ENCODE measurements at places on chromosomes 2 and 18.
A peak's percentile ranks its signal among the peaks of the same experiment; 100 is the strongest.

- DNase-seq = no peak
These were observed 3.5 kb upstream of the SMCHD1 start for GRCh38 chr18:2651981-2652380.

GRCh38 chr2:17518212-17519154 is at the start of gene RAD51AP2:
Gene RAD51AP2, minus strand, starts transcription at chr2:17518440. Its CDS starts 25 bp downstream, at chr2:17518415.
- peak; percentile 90 for DNase-seq

GRCh38 chr2:69335311-69335710 is 51.7 kb downstream of the GFPT1 start:
- DNase-seq = no peak

GRCh38 chr18:11658989-11659388 is 30.1 kb upstream of the GNAL start:
- DNase-seq = no peak

DNA sequence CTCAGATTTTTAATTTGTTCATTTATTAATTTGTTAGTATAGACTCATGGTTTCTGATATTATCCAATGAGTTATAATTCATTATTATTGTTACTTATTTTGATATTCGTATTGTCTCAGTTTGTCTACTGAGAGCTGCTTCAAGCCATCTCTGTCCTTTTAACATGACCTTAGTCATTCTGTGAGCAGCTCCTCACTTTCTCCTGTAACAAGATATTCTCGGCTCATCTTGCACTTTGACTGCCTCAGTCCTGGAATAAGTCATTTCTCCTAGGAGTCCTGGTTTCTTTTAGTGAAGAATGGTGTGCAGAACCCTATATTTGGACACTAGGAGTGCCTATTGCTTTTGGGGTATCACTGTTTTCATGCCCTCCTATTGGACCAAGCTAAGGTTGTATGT is 13.2 kb downstream of the ASB1 start:
- DNase-seq = no peak

GRCh38 chr2:239271471-239271870 is 129.3 kb downstream of the HDAC4 start:
- DNase-seq = no peak

DNA sequence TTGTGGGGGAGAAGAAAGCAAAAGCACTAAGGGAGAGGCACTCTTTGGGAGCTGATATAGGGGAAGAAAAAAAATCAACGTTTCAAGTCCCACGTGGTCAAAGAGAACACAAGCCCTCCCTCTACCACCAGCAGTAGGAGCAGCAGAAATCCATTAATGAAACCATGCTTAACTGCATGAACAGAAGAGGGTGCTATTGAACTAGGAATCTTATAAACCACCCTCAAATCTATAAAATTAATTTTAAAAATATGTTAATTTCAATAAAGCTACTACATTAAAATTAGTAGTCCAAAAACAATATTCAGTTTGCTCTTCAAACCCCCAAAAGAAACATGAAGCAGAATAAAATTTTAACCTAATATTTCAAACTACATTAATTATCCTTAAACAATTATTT is 147.8 kb downstream of the TMEM18 start:
- DNase-seq = peak; percentile 30

- no peak for DNase-seq
These were observed 57.1 kb upstream of the GPR45 start for GRCh38 chr2:105184420-105184819.

GRCh38 chr2:161131074-161131680 is 29.1 kb upstream of the TANK start:
- no peak for DNase-seq

DNA sequence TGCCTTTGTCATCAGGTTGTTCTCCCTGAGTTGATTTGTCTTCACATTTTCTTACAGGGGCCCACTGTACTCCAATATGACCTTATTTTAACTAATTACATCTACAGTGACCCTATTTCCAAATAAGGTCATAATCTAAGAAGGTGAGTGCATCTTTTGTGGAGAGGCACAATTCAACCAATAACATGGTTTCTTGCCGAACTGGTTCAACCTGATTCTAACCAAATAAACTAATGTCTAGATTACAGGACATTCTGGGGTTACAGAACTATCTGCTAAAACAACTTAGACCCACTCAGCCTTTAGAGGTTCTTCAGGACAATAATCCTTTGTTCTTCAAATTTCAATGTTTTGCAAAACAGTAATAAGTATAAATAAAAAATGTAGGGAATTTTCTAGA is 496.5 kb upstream of the SOX11 start:
- DNase-seq = no peak

DNA sequence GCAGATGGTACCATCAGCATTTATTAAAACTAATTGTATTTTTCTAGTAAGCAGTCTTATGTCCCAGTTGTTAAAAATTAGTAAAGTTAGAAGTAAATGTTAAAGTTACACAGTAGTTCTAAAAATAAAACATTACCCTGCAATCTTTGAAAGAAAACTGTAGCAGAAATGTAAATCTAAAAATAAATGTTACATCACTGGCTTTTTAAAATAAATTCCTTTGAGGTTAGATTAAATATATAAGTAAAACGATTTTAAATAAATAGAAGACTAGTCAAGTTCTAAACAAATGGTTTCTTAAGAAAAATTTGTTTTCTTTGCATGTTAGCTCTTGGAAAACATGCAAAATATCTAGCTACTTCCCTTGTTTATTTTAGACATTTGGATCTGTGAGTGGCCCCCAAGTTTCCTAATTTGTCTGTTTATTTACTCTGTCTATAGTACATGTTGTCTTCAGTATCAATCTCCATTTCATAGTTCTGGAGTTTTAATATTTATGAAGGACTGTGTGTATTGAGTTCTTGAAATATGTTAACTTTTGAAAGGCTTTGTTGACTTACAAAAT is 58.2 kb downstream of the GLS start:
- DNase-seq = no peak

GRCh38 chr2:113720167-113720566 is 36.3 kb downstream of the SLC35F5 start:
- DNase-seq = no peak

- no peak for DNase-seq
These were observed 617.5 kb downstream of the NR4A2 start for GRCh38 chr2:155714983-155715382.

DNA sequence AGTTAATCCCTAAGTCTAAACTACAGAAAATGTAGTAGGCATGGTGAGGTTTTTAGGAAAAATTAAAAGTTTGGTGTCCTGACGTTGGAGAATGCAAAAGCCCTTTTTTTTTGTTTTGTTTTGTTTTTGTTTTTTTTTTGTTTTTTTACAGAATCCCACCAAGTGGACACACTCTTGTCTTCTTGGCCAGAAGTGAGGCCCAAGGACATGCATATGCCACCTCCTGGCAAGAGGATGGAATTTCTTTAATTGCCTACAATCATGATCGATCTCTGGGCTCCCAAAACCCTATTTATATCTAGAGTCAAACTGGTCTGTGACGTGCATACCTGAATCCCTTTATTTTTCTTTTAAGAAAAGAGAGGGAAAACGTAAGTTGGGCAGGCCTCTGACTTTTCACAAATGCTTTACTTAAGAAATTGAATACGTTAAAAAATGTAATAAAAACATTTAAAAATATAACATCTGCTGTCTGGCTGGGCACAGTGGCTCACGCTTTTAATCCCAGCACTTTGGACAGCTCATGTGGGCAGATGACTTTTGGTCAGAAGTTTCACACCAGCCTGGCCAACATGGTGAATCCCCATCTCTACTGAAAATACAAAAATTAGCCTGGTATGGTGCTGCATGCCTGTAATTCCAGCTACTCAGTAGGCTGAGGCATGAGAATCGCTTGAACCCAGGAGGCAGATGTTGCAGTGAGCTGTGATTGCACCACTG is 502.7 kb downstream of the CBLN2 start:
- no peak for DNase-seq

- no peak for DNase-seq
These were observed 241.5 kb downstream of the SH3RF3 start for GRCh38 chr2:109370399-109371035.

- DNase-seq = no peak
These were observed 4.9 kb downstream of the ADCY3 start for GRCh38 chr2:24915175-24915574.

DNA sequence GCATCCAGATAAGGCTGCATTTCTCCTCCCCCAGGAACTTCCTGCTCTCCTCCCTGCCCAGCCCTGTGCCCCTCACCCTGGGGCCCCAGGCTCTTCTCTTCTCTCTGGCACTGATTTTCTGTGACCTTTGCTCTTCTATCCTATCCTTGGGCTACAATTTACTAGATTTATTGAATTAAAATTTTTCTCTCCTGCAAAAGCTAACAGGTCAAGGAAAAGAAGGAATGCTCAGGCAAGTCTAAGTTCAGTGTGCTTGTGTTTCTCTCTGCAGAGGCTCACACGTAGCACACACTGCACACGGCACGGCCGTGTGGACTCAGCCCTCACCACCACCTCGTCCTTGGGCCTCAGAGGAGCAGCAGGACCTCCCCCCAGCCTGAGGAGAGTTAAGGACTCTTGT is 94.2 kb upstream of the SNTG2 start:
- no peak for DNase-seq

GRCh38 chr2:171883275-171883893 is 10.7 kb downstream of the SLC25A12 start:
- DNase-seq = no peak

DNA sequence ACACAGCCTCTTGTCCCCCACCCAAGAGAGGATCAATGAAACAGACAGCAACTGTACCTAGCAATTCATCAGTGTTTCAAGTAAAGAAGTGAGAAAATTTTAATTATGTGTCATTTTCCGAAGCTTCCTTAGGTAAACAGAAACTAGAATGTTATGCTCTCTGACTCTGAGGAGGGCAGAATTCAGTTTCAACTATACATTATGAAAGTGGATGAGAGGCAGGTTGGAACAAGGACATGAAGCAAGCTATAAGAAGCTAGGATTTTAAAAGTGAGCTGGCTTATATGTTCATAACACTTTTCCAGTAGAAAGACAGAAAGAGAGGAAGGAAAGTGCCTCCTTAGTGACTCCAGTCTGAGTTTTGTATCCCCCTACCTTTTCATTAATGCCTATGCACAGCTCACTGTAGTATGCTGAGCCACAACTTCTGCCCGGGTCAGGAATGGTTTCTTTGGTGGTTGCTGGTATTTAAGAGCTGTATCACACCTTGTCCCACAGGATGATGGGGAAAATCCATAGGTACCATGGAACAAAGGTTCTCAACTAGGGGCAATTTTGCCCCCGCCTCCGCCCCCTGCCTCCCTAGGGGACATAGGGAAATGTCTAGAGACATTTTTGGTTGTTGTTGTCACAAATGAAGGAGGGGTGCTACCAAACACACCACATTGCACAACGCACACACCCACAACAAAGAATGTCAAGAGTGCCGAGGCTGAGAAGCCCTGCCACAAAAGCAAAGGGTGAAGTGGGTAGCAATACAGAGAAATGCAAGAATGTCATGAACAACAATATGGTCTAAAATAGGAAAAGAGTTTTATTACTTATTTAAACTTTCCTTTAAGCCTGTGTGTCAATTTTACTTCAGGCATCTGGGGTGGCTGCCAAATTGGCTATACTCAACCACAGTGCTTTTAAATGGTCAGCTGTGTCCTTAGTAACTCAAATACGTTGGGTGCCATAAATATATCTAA is 161.0 kb upstream of the ZFP36L2 start:
- DNase-seq = peak; percentile 66

- DNase-seq = no peak
These were observed 8.2 kb downstream of the DLX2 start for GRCh38 chr2:172094294-172095145.

DNA sequence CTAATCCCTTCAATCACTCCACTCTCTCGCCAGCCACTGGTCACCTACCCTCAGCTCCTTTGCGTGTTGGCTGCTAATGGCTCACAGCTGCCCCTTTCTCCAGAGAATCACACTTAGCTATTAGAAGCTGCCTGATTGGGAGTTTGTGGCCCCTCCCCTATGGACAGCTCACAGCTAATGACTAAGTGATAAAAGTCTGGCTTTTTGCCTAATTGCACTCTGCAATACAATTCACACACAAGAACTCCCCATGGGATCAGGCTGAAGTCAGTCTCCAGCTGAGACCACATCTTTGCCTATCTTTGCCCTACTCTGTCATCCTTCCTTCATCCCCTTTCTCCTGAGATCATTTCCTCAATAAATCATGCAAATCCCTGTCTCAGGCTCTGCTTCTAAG is 701.9 kb upstream of the RAB6C start:
- no peak for DNase-seq

DNA sequence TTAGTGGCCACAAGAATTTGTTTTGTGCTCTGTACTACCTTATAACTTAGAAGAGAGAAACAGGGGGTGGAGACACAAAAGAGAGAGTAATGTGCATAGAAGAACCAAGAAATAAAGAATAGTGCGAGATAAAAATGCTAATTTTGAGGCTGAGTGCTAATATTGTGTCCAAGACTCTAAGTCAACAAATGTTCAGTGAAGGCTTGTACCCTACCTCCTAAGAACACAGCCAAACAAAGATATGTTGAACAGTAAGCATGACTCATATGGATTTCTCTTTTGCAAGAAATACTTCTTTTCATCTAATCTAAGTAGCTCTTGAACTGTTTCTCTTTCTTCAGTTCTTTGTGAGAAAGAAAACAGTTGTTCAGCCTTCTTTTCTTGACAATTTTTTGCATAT is 45.2 kb downstream of the GAREM1 start:
- peak; percentile 79 for DNase-seq

GRCh38 chr2:1972011-1972410 is 227.7 kb upstream of the PXDN start:
- no peak for DNase-seq

DNA sequence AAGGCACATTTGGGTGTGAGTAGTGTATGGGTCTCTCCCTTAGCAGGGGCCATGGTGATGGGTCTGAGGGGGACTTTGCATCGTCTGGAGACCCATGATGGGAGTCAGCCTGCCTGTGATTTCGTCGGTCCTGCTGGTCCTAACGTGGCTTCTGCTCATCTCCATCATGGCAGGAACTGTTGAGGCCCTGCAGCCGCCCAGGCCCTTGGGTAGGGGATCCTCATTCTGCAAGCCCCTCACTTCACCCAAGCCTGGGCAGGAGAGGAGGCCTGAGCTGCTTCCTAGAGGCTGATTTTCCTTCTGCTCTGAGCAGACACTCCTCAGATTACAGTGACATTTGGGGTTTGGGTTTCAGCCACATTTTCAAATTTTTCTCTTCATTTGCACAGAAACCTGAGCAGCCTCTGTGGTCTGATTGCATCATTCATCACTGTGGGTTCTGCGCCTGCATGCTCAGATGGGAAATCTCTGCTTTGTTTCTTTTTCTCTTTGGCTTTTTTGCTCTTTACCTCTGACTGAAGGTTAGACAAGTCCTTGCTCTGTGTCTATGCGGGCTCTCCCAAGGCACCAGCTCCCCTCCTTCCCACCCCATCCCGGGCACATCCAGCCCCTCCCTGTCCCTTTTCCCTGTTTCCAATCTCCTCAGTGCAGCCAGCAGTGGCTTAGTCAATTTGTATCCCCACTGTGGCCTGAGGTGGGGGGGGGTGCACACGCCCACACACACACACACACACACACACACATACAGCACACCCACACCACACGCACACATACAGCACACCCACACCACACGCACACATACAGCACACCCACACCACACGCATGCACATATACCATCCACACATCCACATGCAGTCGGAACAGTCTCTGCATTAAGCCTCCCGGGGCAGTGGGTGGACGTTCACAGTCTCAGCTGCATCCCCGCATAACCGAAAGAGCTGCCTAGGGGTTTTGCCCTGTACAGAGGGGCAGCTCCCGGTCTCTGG is 305.4 kb upstream of the HS6ST1 start:
- peak; percentile 94 for DNase-seq

Measured in astrocyte of the spinal cord (primary cell).